Fibroblast of skin of left quadriceps (primary cell): ENCODE measurements at places on chromosomes 6 and 20.

DNA sequence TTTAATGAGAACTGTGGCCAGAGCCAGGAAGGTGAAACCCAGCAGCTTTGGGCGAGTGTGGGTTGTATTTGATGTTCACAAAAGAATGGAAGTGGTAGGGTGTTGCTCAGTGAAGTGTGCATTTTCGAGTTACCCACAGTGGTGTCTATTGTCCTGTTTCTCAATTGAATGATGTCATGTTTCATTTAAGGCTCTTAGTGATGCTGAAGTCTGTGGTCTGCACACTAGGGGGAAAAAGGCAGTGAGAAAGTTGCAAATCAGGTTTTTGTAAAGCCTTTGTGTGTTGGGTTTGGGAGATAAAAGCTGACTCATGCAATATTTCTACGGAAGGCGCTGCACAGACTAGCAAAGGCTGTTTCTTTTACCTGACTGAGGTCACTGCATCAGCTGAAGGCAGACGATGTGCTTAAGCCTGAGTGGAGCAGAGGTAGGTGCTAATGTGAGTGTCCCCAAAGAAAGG is 121.1 kb downstream of the PLEKHG1 start:
- no peak for DNase-seq

DNA sequence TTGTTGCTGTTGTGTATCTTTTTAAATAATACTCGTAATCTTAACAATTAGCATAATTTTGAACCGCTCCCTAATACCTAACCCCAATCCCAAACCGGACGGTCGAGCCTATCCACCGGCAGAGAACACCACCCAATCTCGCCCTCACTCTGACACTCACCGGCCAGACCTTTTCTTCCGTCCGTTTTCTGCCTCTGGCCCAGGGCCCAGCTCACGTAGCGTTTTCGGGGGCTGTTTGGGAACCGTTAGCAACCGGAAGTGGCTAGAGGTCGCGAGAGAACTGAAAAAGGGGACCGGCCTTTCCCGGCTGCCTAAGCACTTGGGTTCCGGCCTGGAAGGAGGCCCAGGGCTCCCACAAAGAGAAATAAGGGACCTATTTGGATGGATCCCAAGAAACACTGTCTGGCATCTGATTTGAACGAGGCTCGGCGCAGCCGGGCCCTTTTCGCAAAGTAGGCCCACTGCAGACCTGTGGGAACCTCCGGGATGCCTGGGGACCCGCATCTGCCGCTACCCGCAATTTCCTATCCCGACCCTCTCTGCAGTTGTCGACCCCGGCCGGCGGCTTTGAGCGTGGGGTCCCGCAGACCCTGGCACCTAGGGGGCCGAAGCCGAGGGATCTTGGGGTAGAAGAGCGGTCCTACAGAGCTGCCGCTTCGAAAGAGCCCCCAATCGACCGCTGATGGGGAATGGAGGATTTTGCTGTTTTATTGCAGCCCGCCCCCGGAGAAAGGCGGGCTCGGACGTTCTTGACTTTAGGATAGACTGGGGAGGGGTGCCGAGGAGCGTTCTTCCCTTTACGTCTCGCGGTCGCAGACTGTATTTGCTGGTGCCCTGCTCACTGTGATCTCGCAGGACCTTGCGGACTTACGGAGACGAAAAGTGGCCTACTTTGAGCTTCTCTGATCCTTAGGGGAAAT is 4.8 kb upstream of the ZKSCAN8 start:
- peak; percentile 90 for DNase-seq

- DNase-seq: no peak
Observed at GRCh38 chr20:6866741-6867140, 99.3 kb downstream of the BMP2 start.

DNA sequence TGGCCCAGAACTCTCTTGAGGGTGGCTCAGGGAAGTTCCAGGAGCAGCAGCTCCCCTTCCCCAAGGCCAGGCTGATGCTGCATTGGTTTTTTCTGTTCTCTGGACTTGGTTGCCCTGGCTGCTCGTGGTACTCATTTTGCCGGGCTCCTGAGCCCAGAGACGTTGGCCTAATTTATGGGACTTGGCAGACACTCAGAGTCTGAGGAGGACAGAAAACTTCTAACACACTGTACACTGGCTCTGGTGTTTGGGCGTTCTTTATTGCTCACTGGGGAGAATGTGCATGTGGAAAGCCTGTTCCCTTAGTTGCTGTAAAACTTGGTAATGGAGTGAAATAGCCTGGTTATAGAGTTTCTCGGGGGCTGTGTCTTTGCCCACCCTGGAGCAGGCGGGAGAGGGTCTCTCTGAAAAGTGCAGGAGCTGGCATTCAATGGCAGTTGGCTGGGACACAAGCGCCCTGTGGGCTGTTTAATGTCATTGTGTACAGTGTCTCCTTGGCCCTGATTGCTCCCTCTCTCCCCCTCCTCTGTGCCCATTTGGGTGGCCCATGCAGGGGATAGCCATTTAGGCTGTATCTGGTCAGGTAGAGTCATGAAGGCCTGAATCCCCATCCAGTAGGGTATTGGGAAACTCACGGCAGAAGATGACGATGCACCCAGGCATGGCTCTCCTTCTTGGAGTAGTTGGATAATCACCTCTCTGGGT is 109.3 kb downstream of the CDC5L start:
- no peak for DNase-seq

- DNase-seq: no peak
Observed at GRCh38 chr6:165448210-165448609, 138.8 kb upstream of the C6orf118 start.
